Stimulated activated CD8-positive, alpha-beta memory T cell treated with anti-CD3 and anti-CD28 coated beads, Interleukin-15, amount 100 ng/mL, for 1 hour (primary cell): ENCODE measurements at places on chromosomes 7 and 10.

DNA sequence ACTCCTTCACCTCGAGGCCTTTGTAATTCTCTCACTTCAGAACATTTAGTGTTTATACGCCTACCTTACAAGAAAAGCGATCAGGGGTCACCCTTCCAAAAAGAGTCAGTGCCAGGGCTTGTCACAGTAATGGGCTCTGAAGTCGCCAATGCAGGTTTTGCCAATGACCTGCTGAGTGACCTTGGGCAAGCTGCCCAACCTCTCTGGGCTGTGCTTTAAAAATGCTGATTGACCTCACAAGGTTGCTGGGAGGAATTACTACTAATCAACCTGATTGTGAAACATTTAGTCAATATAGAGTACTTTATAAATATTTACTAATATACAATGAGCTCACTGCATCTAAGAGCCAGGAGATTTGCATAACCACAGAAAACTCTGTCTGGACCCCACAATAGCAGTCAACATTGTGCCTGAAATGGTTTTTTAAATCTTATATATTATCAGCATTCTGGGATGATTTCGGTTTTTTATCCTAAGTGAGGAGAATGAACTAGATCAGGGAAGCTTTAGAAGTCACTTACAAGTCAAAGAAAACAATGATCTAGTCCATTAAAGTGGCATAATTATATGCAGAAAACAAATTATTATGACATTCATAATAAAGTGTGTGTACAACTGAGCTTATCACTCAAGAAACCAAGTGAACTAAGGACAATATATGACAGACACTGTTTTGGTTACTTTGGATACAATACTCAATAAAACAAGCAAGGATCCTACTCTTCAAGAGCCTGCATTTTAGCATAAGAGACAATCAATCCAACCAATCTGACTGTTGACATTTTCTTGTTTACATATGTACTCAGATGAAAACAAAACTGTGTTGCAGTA, 290.5 kb downstream of the SORCS1 start:
- no peak for DNase-seq

GRCh38 chr10:94315975-94316464, 46.7 kb downstream of the NOC3L start:
- DNase-seq: no peak

GRCh38 chr7:132805766-132806165, 229.5 kb upstream of the PLXNA4 start:
- DNase-seq: no peak

- no peak for DNase-seq
These were observed 42.4 kb downstream of the C10orf120 start for GRCh38 chr10:122657255-122657654.

- DNase-seq: no peak
These were observed 22.2 kb downstream of the ARHGAP21 start for GRCh38 chr10:24701447-24701846.

- no peak for DNase-seq
These were observed 195.4 kb downstream of the COBL start for GRCh38 chr7:51121036-51121790.

GRCh38 chr10:31343009-31343408, 24.0 kb downstream of the ZEB1 start:
- no peak for DNase-seq

- DNase-seq: no peak
These were observed 336.3 kb downstream of the KCNMA1 start for GRCh38 chr10:77301305-77301730.

- no peak for DNase-seq
These were observed 857.3 kb upstream of the ZWINT start for GRCh38 chr10:57218382-57218781.

DNA sequence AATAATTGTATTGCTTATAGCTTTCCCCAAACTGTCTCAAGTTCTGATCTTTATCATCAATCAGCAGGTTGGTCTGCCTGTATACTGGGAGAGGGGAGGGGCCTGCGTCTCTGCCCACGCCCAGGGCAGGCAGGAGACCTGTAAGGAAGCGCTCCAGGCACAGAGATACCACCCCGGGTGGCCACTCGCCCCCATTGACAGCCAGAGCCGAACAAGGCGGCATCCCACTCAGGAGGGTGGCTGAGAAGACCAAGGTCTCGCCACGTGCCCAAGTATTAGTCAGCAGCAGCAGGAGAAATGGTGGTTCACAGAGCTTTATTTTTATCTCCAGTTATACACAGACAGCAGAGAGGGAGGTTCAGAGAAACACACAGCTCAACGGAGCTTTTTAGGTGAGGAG, 7.2 kb downstream of the STK32C start:
- DNase-seq: no peak

DNA sequence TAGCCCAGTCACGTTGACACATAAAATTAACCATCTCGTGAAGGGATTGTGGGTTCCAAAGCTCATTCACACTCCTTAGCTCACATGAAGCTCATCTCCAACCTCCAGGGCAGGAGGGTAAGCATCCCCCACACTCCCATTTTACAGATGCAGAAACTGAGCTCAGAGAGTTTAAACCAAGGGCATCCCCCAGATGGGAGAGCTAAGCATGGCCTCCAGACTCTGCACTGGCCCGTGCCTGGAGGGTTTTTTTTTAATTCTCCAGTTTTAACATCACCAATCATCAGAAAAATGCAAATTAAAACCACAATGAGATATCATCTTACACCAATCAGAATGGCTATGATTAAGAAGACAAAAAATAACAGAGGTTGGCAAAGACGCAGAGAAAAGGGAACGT, 53.3 kb upstream of the TCF7L2 start:
- no peak for DNase-seq

GRCh38 chr10:97643441-97643985, 3.0 kb downstream of the PI4K2A start:
- no peak for DNase-seq

GRCh38 chr7:47408675-47409074, 173.2 kb downstream of the TNS3 start:
- DNase-seq: no peak

GRCh38 chr7:15906436-15906835, 220.0 kb upstream of the MEOX2 start:
- DNase-seq: no peak

- no peak for DNase-seq
These were observed 920.5 kb downstream of the KCNMA1 start for GRCh38 chr10:76717141-76717540.

DNA sequence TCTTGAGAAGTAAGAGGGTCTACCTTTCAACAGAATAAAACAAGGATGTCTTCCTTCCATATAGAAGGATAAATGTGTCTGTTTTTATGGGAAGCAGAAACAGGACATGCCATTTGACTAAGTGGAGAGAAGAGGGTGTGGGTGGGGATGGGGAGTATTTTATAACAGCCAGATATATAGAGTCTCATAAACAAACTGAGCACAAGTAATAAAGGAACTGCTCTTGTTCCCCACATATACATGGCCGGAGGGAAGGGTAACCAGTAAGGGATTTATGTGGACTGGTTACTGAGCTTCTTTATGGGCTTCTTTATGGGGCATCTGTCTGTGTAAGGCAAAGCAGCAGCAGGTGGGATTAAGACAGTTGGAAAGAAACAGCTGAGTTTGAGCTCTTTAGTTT, 558.1 kb downstream of the REEP3 start:
- DNase-seq: no peak

GRCh38 chr7:118708741-118709140, 484.2 kb downstream of the ANKRD7 start:
- DNase-seq: no peak

DNA sequence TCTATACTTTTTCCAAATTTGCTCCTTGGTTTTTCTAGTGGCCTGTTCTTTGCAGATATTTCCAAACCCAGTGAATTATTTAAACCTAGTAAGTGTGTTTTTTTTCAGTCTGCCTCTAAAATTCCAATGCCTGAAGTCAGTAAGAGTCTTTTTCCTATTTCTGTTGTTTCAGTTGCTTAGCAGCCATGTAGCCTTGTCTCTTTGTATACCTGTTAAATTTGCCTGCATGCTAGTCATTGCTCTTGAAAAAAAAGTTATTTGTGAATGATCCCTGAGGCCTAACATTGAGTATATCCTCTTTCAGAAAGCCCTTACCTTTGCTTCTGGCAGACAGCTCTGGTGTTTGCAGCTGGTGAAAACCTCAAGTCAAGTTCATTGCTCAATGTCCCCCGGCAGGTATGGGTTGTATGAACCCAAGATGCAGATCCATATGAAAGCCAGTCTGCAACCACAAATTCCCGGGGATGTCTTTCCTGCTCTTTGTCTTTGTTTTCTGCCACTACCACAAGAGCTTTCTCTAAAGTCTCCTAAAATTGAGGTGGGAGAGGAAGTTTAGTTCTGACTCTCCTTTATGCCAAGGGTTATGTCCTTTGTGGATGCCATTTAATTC, 35.7 kb downstream of the CH25H start:
- no peak for DNase-seq

GRCh38 chr10:102726274-102726673, 11.8 kb downstream of the SFXN2 start:
- no peak for DNase-seq

GRCh38 chr10:33057620-33058019, 99.6 kb upstream of the ITGB1 start:
- DNase-seq: no peak
